NCI-H187 treated with DMSO at 0.1 percent for 48 hours (cell line): ENCODE measurements at places on chromosomes 3 and 15.

- DNase-seq, result no peak
These were observed 71.3 kb upstream of the TBC1D23 start for GRCh38 chr3:100189444-100189964.

DNA sequence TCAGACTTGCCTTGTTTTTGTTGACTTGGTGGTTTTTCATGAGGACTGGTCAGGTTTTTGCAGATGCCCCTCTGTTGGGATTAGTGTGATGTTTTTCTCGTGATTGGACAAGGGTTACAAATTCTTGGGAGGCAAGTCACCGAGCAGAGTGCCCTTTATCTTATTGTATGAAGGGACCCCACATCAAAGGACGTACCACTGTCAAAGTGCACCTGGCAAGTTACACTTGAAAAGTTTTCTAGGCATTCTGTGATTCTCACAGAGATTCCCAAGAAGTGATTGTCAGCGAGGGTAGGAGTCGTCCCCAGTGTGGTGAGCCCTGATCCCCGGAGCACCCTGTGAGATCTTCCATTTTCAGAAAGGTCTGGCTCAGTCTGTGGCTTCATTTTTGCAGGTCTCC is 110.1 kb downstream of the POLR2M start:
- no peak for DNase-seq

- DNase-seq, result no peak
These were observed 139.8 kb downstream of the IGF1R start for GRCh38 chr15:98787936-98788757.

DNA sequence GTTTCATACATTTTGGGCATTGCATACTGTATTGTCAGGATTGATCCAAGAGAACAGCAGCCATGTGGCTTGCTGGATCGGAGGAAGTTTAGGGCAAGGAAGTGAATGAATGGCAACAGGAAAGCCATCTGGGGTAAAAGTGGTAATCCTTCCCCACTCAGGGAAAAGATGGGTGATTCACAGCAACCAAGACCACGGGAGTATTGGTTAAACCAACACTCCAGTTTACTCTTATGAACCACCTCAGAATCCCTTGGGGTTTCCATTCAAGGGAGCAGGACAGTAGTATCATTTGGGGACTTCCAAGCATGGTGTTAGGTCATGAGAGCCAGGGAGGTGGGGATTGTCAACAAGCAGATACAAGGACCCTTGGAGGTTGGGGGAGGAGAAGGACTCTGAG is 25.2 kb upstream of the ZBTB38 start:
- DNase-seq, result no peak

GRCh38 chr3:51384055-51384725 is 901 bp upstream of the MANF start:
- DNase-seq, result no peak

GRCh38 chr15:60781211-60781713 is 302.3 kb upstream of the ICE2 start:
- no peak for DNase-seq

DNA sequence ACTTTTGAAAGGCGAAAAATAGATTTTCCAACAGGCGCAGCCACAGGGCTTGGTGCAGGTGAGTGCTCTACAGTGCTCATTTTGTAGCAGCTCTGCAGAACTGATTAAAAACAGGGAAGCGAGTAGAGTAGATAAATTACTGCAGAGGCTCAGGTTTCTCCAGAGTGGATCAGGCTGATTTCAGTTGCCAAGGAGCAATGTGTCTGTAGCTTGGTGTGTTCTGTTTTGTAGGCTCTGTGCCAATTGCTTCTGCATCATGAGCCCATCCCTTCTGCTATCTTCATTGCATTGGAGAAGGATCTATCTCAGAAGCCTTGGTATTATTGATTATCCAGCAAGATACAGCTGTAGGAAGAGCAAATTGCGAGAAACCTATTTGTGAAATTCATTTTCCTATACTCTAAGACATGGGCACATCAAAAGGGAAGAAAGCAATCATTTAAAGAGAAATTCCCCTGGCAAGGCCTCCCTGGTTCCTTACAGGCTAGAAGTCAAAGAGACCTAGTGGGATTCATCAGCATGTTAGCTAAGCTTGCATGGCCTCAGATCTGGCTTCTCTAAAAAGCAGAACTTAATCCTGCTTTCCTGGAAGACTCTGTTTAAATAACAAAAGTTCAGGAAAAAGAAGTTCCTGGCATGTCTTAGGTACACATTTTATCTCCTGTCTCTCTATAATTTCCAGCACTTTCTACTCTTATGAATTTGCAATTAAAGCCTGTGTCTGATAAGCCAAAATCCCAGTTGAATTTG is 432.4 kb upstream of the ATP10A start:
- DNase-seq, result no peak

GRCh38 chr3:106182950-106183511 is 314.2 kb upstream of the CBLB start:
- no peak for DNase-seq

GRCh38 chr15:80942746-80943565 is 46.7 kb downstream of the MESD start:
- no peak for DNase-seq

DNA sequence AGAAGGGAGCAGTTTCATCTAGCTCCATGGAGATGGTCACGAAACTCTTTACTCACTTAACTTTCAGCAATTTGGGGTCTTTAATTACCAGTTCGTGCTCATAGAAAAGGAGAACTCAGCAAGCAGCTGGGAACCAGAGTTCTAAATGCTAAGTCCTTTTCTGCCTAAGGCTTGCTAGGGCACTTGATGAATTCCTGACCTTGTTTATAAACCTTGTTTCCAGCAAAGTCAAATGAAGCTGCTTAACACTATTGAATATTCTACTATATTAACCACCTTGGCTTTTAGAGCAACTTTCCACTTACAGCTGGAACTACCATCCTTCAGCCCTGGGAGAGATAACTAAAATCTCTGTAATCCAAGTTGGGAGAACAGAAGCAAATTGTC is 79.5 kb upstream of the TSC22D2 start:
- DNase-seq, result no peak

DNA sequence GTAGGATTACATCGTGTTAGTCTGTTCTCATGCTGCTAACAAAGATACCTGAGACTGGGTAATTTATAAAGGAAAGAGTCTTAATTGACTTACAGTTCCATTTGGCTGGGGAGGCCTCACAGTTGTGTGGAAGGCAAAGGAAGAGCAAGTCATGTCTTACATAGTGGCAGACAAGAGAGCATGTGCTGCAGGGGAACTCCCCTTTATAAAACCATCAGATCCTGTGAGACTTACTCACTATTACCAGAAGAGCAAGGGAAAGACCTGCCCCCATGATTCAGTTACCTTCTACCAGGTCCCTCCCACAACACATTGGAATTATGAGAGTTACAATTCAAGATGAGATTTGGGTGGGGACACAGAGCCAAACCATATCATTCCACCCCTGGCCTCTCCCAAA is 3.4 kb downstream of the SLC25A26 start:
- no peak for DNase-seq

GRCh38 chr15:79366691-79367090 is 55.8 kb downstream of the TMED3 start:
- DNase-seq, result no peak

DNA sequence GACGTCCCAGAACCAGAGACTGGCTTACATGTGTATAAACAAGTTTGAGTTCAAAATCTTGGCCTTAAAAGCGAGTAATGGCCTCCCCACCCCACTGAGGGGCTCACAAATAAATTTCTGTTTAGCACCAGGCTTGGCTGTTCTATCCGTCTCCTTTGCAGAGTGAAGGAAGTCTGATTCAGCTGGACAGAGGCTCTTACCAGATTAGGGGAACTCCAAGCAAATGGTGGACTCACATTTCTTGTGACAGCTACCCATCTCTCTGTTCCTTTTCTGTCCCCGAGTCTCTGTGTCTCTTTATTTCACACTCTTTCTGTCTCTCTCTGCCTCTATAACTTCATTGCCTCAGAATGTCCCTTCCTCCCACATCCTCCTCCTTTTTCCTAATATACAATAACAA is 62.7 kb downstream of the DGKG start:
- no peak for DNase-seq

GRCh38 chr15:46576646-46577395 is 942.0 kb downstream of the SQOR start:
- no peak for DNase-seq

DNA sequence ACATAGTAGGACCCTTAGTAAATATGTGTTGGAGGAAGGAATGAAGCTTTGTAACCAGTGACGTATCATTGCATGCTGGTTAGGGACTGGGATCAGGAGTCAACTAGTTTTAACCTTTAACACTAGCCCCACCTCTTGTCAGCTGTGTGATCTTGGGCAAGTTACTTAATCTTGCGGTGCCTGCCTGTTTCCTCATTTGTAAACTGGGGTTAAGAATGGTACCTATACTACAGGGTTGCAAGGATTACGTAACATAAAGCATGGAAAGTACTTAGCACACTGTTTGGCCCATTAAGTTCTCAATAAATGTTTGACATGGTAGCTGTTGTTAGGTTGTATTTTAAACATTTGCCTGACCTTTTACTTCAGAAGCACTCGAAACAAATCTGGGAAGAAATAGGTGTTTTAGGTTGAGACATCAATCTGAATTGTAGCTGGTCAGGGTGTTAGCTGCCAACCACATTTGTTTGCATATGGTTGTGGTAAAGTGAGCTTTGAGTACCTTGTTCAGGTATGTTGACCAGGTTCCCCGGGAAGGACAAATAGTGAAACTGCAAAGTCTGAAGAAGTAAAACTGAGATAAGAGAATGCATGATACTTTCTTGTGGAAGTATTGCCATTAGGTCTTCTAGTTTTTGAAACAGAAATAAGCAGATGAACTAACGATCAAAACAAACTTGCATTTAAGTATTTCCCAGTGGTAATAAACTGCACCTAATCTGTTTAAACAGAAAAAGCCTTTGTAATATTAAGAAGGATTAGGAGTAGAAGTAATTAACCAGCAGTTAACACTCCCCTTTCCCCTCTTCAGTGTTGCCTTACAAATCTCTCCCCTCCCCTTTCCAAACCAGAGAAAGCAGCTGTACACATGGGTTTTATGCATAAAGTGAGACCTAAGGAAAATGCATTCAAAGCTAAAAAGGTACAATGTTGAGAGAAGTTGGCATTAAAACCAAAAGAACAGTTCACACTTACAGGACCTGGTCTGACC is 25.8 kb upstream of the SCAANT1 start:
- no peak for DNase-seq

GRCh38 chr3:145893331-145893730 is 267.7 kb downstream of the PLOD2 start:
- no peak for DNase-seq

GRCh38 chr3:18425641-18426257 is 610 bp upstream of the SATB1 start:
- DNase-seq, result peak; percentile 3

DNA sequence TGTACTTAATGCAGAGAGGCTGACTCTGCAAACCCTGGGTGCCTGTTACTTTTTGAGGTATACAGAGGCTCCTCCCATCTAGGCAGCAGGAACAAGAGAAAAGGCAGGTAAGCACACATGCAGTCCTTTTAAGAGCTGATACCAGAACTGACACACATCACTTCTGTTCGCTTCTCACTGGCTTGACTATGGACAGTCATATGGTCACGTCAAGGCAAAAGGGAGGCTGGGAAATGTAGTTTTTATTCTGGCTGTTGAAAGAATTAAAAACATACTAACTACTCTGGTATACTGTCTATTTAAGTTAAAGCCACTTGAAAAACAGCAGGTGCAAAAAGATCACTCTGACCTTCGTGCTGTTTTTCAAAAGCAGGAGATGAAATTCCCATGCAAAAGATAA is 218.3 kb downstream of the CTNNB1 start:
- DNase-seq, result no peak

DNA sequence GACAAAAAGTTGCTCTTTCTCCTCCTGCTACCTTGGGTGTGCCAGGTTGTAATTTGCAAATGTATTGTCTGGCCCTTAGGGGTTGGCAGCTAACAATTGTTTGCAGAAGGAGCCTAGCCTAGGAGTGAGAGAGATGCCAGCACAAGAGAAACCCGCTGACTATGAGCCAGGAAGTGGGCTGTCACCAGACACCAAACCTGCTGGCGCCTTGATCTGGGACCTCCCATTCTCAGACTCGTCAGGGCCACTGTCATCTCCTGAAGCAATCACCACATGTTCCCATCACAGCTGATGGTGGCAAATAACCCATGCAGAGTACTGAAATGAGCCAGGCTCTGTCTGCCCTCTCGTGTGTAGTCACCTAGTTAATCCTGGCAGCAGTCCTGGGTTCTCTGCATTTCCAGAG is 406.4 kb upstream of the NPAP1 start:
- DNase-seq, result no peak

GRCh38 chr3:162142511-162142910 is 645.9 kb downstream of the OTOL1 start:
- DNase-seq, result no peak

GRCh38 chr15:60557191-60557618 is 78.3 kb upstream of the ICE2 start:
- no peak for DNase-seq

DNA sequence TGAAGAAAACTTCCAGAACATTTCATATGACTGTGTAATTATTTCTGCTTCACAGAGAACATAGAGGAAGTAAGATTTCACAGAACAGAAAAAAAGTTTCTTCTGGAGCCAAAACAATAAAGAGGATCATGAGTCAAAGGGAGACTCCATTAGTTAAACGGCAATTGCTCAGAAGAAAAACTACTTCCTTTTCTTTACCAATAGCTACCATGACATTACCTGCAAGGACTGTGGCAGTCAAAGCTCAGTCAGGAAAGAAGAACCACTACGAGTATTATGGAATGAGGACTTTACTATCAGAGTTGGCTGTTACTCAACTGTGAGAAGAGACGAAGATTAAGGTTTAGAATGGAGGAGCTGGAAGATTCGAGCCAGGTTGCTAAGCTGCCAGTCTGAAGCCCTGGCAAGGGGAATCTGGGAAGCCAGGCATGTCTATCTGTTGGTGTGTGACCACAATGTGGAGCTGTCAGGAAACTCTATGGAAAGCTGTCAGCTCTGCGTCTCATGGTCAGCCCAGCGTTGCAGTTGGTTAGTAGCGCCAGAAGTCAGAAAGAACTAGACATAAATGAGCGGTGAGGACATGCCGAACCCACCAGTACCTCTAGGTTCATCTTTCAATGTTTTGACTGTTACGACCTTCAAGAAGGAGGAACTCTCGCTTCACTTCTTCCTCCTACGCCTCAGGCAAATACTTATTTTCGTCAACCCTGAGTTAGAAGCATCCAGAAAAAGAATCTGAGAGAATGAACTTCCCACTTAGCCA is 604.3 kb downstream of the FGF12 start:
- DNase-seq, result no peak

GRCh38 chr15:69298354-69298696 is 387 bp upstream of the PAQR5 start:
- DNase-seq, result no peak

DNA sequence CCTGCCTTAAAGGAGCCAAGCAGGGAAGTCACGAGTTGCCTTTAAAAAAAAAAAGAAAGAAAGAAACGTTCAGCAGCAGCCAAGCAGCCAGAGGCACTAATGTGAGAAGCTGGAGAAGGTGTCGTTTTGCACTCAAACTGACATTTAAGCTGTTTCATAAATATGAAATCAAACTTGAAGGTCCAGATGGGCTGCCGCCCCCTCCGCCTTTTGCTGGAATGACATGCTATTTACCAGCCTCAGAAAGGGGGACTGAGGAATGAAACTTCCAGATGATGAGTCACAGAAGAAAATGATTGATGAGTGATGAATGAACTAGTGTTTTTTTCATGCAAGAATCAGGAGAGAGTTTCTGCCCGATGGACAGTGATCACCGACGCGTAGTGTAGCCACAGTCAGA is 396.8 kb downstream of the IGSF11 start:
- DNase-seq, result no peak

GRCh38 chr3:143084856-143085731 is 34.5 kb upstream of the CHST2 start:
- no peak for DNase-seq

- DNase-seq, result no peak
These were observed 77.2 kb upstream of the RNU6-1 start for GRCh38 chr15:67917037-67917436.

- DNase-seq, result no peak
These were observed at the start of gene SV2B for GRCh38 chr15:91099995-91100813. Gene SV2B, plus strand, starts transcription at chr15:91100257. Its CDS starts 126,007 bp downstream, at chr15:91226264.
